ENCODE measurements at places on chromosomes 12 and 14. TPM values are rescaled to one million over a fixed set of nuclear protein-coding genes. Genes with fewer than 3 reads are reported as not detected.
A peak's percentile ranks its signal among the peaks of the same experiment; 100 is the strongest.

INSM2 gene
- 0.08 TPM for total RNA-seq

NINJ2 gene
- 10.9 TPM for total RNA-seq

AKAP5 gene
- 0.10 TPM for total RNA-seq

RDH12 gene
- 0.08 TPM for total RNA-seq

CNTN1 gene
- not detected for total RNA-seq

CACNB3 gene
- total RNA-seq = 19.8 TPM

BCAT1 gene
- total RNA-seq = not detected

PARPBP gene
- 13.0 TPM for total RNA-seq

RHEBL1 gene
- 1.4 TPM for total RNA-seq

- DNase-seq = no peak
Measured at GRCh38 chr14:32639208-32639607, 299.5 kb upstream of the NPAS3 start.

- no peak for DNase-seq
Measured at GRCh38 chr12:26564391-26564790, 268.6 kb downstream of the ITPR2 start.

DNA sequence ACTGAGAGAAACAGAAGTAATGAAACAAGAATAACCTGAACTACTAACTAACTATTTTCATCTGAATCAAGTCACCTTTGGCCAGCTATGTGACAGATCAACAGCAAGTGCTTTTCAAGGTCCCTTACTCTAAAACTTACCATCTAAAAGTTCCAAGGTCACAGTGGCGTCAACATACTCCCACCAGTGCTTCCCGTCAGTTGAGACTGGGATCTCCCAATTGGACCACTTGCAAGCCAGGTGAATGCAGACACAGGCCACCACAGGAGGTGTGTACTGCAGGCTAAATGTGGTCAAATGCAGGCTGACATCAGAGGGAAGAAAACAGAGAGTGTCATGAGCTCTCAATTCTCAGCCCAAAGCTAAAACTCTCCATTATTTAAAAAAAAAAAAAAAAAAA, 13.8 kb upstream of the KANSL2 start:
- DNase-seq = no peak

- DNase-seq = no peak
Measured at GRCh38 chr14:25759920-25760655, 710.1 kb upstream of the STXBP6 start.

DNA sequence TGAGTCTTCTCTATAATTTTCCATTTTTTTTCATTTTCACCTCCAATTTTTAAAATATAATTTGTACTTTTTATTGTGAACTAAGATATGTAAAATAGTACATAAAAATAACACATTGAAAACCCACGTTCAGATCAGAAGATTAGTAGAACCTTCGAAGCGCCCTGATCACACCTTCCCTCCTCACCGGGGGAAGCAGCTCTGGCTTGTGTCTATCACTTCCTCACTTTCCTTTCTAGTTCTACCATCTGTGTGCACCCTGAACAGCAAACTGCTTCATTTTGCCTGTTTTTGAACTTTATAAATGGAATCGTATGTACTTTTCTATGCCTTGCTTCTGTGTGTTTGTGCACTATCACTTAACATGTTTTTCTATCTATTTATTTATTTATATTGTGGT, 11.8 kb upstream of the CD27 start:
- no peak for DNase-seq

DNA sequence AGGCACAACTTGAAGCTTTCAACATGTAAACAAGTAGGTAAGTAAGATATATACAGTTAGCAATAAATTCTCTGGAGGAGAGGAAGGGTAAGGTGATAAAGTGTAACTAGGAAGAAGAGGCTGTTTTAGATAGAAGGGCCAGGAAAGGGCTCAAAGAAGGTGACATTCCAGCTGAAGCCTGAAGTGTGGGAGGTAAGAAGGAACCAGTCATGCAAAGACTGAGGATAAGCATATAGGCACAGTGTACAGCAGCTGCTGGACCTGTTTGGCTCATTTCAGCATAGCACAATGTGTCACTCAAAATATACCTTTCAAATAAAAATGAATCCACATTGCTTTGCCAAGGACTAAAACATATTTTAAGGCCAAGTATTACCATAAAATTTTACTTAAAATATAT, 28.6 kb upstream of the ARL1 start:
- DNase-seq = no peak

DNA sequence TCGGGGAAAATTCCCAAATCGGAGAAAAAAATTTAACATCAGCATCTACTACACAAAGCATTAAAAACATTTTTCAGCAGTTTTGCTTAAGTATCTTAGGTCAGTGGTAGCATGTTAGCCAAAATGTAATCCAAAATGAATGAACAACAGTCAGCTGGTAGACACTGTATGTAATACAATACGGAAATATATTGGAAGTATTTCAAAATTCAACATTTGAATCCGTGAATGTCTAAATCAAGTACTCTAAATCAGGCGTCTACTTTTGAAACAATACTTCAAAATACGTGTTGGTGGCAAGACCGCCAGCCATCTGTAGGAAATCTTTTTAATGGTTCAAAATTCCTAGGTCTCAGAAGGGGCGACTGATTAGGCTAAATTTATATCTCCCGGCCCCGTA, 1.1 kb downstream of the SCAF11 start:
- DNase-seq = no peak

GRCh38 chr12:106416273-106416672, 58.7 kb downstream of the POLR3B start:
- DNase-seq = no peak

DNA sequence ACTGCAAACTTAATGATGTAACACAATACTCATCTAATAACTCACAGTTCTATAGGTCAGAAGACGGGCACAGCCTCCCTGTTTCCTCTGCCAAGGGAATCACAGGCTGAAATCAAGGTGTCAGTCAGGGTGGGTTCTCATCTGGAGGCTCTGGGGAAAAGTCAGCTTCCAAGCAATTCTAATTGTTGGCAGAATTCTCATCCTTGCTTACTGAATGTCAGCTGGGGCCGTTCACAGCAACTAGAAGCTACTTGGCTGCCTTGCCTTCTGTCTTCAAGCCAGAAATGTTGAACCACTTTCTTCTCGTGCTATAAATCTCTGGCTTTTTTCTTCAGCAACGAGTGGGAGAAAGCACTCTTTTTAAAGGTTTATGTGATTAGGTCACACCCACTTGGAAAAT, 80.1 kb upstream of the PDZRN4 start:
- DNase-seq = no peak

DNA sequence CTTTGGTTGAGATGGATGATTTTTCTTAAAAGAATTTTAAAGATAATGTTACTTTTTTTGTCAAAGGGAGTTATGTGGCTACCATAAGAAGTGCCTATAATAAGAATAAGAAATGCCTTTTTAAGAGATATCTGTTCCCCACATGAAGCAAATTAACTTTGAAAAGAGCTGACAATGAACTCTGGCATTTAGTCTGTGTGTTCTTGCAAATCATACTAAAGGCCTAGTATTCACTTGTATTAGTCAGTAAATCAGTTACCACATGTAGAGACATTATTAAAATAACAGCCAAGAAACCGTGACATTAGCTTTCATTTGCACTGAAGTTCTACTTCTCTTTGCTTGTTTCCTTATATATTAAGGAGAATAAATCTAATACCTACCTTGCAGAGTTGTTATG, 296.3 kb downstream of the CCDC91 start:
- DNase-seq = no peak

DNA sequence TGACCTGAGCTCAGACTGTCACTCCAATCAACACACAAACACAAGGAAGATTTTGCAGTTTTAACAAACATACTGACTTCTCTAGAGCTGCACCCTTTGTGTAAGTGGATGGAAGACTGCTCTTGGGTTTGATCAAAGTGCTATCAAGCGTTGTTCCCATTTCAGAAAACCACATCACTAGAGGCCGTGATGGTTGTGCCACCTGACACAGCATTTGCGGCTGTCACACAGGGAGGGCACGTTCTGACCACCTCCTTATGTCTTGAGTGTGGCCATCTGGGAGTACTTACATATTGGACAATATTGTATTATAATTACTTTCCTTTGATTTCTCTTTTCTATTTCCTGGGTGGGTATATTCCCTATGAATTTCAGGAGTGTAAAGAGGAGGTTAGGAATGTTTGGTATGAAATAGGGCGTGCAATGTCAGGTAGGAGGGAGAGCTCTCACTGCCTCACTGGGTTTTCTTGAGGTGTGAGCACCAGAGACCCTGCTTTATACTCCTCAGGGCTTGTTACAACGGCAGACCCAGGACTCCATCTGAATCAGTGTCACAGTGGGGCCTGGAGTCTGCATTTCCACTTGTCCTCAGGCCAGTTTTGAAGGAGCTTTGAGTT, 74.3 kb downstream of the SYNE3 start:
- no peak for DNase-seq

DNA sequence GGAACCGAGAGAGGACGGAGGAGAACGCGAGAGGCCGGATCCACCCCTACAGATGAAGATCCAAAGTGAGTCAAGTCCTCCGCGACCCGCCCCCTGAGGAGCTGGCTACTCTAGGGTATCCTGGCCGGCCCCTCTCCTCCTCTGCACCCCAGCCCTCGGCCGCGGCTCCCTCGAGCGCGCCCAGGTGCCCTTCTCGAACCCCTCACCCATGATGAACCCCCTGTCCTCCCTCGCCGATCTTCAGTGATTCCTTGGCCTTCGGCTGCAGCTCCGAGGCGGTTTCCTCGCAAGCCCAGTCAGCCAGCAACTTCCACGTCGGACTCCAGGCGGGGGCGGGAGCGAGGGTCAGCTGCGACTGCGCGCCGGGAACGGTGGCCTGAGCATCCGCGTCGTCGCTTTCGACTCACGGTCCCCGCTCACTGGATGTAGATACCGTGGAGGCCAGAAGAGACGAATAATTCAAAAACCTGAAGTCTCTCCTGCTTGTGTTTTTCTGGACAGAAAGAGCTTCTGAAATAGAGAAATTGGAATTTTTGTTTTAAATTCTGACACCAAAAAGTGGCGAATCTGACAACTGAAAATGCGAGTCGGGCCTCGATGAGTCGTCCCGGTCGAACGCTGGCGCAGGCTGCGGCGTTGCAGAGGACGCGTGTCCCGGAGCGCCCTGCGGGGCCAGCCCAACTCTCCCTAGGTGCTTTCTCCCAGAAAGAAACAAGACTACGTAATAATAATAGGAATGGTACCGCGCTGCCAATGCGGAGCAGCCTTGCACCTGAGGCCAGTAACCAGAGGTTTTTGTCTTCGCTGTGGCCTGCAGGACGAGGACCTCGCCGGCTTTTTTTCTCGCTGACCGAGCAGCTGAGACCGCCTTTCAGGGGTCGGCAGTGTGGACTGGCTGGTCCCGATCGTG, at the start of gene ARL1:
ARL1 (minus strand) TSS at position 337 of the 910 bp plus-strand sequence; CDS start at position 210, 127 bp downstream.
- DNase-seq = peak; percentile 91

DNA sequence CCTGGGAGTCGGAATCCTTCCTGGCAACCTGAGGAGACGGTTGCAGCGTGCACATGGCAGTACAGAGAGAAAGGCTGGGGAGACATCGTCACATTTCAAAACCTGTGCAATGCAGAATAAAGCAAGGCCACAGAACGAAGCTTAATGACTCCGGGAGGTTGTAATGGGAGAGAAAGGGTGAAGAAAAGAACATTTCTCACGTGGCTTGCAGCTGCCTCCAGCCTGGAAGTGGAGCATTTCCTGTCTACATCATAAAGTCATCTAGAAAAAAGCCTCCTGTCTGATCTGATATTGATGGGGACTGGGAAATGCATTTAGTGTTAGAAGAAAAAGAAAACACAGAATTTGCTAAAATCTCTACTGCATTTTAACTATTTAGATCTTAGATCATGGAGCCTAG, 209.3 kb downstream of the TMEM132C start:
- DNase-seq = no peak

- no peak for DNase-seq
Measured at GRCh38 chr12:115640929-115641328, 636.6 kb downstream of the MED13L start.

DNA sequence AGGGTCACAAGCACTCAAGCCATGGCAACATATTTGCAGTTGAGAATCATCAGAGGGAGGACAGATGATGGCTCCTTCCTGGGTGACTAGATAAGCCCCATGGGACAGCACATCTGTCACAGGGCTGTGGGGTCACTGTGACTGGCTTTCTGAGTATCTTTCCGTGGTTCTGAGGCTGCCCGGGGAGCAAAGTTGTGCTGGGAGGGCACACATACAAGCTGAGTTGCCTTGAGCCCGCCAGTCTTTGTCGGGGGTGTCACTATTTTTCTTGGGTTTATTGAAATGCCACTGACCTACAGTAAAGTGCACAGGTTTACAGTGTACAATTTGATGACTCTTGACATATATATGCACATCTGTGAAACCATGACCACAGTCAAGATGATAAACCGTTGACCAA, 17.2 kb upstream of the KIF26A start:
- no peak for DNase-seq

DNA sequence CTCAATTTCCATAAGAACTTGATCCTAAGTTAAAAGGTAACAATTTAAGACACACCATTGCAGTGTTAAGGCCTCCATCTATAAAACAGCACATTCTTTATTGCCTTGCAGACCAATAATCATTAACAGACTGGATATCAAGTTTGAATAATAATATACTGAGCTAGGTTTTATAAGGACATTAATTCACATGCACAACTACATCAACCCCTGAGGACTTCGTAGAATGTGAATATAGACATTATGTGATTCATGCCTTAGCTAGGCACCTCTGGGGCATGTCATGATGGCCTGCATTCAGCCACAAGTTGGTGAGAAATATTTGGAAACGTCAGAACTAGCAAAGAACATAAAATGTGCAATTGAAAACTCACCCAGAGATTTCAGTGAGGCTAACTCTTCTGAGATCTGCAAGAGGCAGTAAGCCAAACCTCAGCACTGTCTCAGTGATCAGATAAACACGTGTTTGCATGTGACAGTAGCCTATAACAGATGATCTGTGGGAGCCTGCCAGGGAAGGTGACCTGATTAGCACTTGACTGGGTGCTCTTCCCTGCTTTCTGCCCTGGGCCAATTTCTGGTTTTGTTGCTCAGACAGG, 492.2 kb downstream of the FLRT2 start:
- no peak for DNase-seq

DNA sequence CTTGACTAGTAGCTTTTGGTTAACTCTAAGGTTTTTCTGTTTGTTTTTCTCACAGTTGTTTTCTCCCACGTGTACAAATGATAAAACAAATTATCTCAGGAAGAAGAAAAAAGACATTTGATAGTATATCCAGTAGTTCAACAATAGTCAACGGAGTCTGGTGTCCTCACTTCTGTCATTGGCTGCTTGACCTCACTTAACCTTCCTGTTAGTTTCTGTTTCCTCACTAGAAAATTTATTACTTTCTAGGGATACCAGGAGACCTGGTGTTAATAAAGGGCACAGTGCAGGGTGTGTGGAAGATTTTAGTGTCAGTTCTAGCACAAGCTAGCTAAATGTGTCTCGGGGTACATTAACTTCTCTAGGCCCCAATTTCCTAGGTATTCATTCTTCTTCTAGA, 116.0 kb downstream of the PRKCH start:
- DNase-seq = no peak

- no peak for DNase-seq
Measured at GRCh38 chr12:47990351-47991105, 13.7 kb downstream of the COL2A1 start.
